RPMI8226 (cell line): ENCODE measurements at places on chromosomes 3 and 15.

- DNase-seq, result no peak
Observed at GRCh38 chr15:101390462-101390861, 95.4 kb upstream of the SNRPA1 start.

- DNase-seq, result no peak
Observed at GRCh38 chr3:180979961-180980360, 9.6 kb downstream of the DNAJC19 start.

- no peak for DNase-seq
Observed at GRCh38 chr15:41961595-41962202, 10.7 kb downstream of the EHD4 start.

GRCh38 chr3:14471690-14472089 is 68.5 kb downstream of the GRIP2 start:
- DNase-seq, result no peak

DNA sequence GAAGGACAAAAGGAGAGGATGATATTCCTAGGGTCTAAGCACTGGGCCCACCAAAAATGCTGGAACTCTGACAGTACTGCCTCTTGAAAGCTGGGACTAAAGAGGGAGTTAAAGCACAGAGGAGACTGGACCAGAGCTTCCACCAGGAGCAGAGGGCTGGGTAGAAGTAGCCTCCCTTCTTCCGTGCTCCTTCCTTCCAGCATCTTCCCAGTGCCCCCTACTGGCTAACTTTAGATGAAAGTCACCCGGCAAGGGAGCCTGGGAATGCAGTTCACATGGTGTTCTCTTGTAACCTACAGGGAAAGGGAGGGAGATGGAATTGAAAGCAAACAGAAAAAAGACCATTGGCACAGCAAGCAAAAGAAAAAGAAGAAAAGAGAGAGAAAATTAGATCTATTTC is 106.1 kb upstream of the COL8A1 start:
- DNase-seq, result no peak
